ENCODE measurements at places on chromosomes 12 and 14. TPM values are rescaled to one million over a fixed set of nuclear protein-coding genes. Genes with fewer than 3 reads are reported as not detected.
A peak's percentile ranks its signal among the peaks of the same experiment; 100 is the strongest.

GRCh38 chr12:118391424-118391823 is 15.1 kb downstream of the SUDS3 start:
- no peak for DNase-seq

- DNase-seq, result no peak
Observed at GRCh38 chr12:116319898-116320621, 42.6 kb upstream of the MED13L start.

DNA sequence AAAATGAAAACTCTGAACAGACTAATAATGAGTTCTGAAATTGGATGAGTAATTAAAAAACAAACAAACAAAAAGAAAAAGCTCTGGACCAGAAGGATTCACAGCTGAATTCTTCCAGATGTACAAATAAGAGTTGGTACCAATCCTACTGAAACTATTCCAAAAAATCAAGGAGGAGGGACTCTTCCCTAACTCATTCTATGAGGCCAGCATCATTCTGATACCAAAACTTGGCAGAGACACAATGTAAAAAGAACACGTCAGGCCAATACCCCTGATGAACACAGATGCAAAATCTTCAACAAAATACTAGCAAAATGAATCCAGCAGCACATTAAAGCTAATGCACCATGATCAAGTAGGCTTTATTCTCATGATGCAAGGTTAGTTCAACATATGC is 183.9 kb upstream of the CNOT2 start:
- DNase-seq, result no peak

RNASE11 gene
- total RNA-seq, result not detected

MMP19 gene
- total RNA-seq, result 2.3 TPM

DNA sequence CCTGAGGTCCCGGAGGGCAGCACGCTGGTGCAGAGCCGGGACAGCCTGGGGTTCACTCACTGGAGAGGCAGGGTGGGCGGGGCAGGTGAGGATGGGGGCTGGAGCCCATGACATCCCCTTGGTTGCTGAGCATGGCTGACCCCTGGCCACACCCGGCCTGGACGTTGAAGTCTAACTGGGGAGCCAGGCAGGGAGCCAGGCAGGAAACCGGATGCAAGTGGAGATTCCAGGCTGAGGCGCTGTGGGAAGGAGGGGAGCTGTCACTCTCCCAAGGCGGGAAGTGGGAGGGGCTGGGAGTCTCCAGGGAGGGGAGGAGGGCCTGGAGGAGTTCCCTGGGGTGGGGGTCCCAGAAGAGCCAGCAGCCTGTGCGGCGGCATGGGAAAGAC is 7.7 kb upstream of the INF2 start:
- no peak for DNase-seq

GRCh38 chr12:109844983-109845823 is 12.0 kb upstream of the TRPV4 start:
- peak; percentile 73 for DNase-seq

DNA sequence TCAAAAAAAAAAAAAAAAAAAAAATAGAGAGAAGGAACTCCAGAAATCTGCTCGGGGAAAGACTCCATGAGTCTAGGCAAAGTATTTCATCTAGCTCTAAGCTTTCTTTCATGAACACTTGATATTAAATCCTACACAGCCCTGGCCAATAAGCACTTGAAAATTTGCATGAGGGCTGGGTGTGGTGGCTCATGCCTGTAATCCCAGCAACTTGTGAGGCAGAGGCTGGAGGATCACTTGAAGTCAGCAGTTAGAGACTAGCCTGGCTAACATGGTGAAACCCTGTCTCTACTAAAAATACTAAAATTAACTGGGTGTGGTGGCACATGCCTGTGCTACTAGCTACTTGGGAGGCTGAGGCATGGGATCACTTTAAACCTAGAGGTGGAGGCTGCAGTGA is 13.1 kb upstream of the METAP2 start:
- DNase-seq, result no peak

DNA sequence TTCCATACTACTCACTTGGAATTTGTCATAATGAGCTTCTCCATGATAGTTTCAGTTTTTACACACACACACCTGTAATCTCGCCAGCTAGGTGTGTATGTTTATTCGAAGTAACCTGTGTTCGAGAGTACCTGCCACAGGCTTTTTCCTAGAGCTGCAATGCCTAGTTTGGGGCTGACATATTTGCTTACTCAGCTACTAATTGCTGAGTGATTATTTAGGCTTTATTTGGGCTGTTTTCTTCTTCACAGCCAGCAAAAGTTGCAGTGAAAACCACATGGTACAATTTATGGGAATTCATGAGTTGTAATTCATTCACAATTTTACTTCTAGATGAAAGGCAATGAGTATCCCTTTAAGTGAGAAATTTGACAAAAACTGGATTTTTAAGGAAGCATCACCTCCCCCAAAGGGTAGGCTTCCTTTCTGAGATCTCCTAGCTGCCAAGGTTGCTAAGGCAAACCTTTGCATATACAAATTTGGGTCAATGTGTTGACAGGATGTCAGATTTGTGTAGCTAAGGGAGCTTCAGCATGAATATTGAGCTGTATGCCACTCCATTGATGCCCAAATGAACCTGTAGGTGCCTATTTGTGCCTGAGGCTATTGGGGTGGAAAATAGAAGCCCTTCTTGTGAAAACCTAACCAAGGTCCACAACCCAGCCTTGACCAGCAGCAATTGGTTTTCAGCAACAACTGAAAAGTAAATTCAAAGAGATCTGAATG is 108.7 kb upstream of the OTX2 start:
- no peak for DNase-seq

DNA sequence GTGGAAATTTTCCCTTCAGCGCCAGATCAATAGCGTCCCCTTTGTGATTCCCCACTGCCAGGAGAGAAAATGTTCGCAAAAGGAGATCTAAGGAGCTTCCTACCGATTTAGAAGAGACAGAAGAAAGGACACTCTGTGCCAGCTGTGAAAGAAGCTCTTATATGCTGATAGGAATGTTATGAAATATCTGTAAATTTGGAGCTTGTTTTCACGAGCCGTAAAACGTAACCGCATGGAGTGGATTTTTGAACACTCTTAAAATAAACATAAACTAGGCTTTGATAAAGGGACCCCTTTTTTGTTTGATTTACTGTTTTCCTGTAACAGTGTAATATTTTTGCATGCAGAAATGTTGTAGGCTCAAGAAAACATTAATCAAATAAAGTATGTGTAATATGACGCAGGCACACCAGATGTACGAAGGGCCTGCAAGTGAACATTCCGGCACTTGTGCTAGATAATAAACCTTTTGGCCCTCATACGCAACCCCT is 346.8 kb downstream of the ETNK1 start:
- DNase-seq, result no peak

DNA sequence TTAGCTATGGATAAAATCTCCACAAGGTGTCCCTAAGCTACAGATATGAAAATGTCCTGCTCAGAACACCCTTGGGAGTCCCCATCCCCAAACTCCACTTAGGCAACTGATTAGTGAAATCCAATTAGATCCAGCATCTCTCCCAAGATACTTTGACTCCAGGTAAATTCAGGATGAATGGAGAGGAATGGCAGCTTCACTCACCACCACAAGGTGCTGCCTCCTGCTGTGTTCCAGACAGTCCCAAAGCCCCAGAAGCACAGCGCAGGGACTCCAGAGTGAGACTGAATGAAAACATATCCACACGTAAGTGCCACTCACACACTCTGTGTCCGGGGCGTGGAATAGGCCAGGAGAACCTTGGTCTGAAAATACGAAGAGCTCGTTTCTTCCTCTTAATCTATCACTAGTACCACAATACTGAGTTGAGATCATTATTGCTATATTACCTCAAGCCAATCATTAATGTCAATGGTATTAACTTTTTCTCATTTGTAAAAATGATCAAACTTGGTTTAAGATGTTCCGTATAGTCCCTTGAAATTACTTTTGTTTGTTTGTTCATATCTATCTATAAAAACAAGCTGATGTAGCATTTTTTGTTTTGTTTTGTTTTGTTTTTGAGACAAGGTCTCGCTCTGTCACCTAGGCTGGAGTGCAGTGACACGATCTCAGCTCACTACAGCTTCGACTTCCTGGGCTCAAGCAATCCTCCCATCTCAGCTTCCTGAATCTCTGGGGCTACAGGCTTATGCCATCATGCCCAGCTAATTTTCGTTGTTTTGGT is 70.0 kb upstream of the BICD1 start:
- no peak for DNase-seq

GRCh38 chr14:58987591-58987990 is 200.9 kb upstream of the DAAM1 start:
- no peak for DNase-seq

DNA sequence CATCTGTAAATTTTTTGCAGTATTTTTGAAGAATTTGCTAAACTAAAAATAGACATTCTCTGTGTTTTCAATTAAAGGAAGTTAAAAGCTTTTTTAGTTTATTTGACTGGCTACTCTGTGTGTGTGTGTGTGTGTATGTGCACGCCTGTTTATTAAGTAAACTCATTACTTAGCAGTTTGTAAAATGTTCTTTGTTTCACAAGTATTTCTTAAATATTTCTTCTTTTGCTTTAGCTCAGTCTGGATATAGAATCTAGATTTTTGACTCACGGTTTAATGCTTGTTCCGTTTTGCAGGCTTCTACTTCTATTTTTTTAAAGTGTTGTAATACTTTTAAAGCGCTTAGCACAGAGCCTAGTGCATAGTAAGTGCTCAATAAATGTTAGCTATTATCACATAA is 46.5 kb upstream of the KCNMB4 start:
- DNase-seq, result no peak

GRCh38 chr12:102441077-102441596 is 39.2 kb downstream of the IGF1 start:
- DNase-seq, result no peak

FOXA1 gene
- total RNA-seq, result 1.3 TPM

GRCh38 chr12:124456652-124457152 is 110.7 kb downstream of the NCOR2 start:
- no peak for DNase-seq

- DNase-seq, result no peak
Observed at GRCh38 chr12:88375306-88376305, 204.7 kb downstream of the KITLG start.

DNA sequence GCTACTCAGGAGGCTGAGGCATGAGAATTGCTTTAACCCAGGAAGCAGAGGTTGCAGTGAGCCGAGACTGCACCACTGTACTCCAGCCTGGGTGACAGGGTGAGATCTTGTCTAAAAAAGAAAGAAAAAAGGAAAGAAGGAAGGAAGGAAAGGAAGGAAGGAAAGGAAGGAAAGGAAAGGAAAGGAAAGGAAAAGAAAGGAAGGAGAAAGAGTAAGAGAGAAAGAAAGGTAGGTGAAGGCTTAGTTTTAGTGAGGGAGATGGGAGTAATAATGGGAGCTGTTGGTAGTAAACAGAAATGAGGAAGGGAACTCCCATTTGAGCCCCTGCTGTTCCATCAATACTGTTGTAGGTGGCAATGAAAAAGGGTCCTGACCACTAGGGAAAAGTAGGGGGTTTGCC is 28.8 kb downstream of the SLC24A4 start:
- DNase-seq, result no peak

DNA sequence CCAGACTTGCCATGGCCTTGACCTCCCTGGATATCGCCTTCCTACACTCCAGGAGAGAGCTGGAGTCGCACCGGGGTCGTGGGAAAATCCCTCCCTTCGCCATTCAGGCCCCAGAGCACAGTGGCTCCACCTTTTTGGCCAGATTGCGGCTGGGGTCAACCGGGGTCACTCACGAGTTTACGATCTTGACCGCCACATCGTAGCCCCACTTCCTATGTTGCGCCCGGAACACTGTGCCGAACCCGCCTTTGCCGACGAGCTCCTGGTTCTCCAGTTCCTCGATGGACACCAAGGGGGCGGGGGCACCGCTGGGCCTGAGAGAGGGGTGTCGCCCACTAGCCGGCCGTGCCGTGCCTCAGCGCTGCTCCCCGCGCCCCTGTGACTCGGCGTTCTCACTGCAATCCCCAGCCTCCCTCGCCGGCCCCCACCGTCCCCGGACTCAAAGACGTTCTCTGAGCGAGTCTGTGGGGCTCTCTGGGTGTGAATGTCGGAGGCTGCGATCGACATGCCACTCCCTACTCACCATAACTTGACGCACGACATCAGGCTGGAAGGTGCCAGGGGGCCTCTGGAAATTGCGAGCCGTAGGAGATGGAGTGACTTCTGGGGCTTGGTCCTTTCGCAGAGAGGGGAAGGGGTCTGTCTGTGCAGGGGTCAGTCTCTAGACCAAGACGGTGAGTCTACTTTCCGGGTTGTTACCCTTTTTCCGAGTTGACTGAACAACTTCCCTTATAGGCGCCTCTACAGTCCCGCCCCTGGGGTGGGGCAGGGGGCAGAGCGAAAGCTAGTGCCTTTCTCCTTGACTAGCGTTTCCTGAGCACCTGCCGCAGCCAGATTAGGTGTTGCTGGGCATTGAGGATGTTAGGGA is at the start of gene RIPK3:
Gene RIPK3, minus strand, starts transcription at position 708 of the 868 bp plus-strand sequence. Its CDS starts 165 bp downstream, at position 543.
- no peak for DNase-seq

DNA sequence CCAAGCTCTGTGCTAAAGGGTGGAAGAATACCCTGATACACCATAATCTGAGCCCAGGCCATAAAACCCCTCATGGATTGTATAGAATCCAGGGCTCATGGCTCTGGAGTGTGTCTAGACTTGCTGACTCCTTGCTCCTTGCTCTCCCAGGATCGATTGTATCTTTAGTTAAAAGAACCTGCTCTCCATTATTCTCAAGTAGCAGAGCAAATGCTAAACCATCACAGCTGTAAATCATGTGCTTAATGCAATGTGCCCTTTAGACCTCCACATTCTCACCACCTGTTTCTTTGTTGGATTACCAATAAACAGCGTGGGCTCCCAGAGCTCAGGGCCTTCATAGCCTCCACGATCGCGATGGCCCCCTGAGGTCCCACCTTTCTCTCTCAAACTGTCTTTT is 411.6 kb upstream of the FBXO33 start:
- DNase-seq, result no peak

BORCS5 gene
- total RNA-seq, result 8.7 TPM

NEDD8 gene
- total RNA-seq, result 178 TPM

- no peak for DNase-seq
Observed at GRCh38 chr12:26273811-26274210, 78.4 kb downstream of the SSPN start.

- DNase-seq, result no peak
Observed at GRCh38 chr14:88044444-88044758, 39.5 kb downstream of the GPR65 start.

CIROP gene
- not detected for total RNA-seq

DNA sequence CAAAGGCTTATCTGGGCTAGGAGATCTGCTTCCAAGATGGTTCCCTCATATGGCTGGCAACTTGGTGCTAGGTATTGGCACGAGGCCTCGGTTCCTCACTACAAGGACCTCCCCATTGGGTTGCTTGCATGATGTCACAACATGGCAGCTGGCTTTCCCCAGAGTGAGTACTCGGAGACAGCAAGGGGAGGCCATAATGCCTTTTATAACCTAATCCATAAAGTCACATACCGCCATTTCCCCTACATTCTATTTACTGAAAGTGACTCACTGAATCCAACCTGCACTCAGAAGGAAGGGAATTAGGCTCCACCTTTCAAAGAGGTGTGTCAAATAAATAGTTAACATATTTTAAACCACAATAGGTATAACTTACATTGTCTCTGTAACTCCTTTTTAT is 130.9 kb downstream of the SAMD4A start:
- no peak for DNase-seq

CEBPE gene
- total RNA-seq, result not detected

- no peak for DNase-seq
Observed at GRCh38 chr14:81341370-81341769, 58.8 kb downstream of the STON2 start.
